ENCODE measurements at places on chromosomes 5 and 9.
A peak's percentile ranks its signal among the peaks of the same experiment; 100 is the strongest.

DNA sequence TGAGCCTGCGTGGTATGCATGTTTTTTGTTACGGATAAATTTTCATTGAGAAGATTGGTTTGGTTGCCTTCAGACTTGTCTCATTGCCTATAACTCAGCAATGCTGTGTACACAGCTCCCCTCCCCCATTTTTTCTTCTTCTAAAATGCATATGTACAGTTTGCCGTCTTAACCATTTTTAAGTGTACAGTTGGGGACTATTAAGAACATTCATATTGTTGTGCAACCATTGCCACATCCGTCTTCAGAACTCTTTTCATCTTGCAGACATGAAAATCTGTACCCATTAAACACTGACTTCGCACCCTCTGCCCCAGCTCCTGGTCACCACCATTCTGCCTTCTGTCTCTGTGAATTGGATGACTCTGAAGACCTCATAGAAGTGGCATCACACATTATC, 6.2 kb downstream of the EXOC3 start:
- no peak for DNase-seq

DNA sequence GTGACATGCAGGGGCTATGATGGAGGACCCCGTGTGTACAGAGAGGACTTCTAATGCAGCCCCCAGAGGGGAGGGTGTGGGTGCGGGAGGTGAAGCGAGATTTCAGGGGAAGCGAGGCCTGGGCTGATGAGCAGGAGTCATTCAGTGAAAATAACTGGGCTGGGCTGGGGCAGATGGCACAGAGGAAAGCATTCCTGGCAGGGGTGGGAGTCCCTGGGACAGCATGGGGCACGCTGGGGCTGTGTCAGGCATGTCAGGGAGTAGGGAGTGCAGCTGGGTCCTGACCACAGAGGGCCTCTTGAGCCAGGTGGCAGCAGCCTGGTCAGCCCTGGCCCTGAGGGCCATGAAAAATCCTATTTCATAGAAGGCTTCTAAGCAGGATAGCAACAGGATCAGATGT, 36.6 kb downstream of the COL15A1 start:
- no peak for DNase-seq

DNA sequence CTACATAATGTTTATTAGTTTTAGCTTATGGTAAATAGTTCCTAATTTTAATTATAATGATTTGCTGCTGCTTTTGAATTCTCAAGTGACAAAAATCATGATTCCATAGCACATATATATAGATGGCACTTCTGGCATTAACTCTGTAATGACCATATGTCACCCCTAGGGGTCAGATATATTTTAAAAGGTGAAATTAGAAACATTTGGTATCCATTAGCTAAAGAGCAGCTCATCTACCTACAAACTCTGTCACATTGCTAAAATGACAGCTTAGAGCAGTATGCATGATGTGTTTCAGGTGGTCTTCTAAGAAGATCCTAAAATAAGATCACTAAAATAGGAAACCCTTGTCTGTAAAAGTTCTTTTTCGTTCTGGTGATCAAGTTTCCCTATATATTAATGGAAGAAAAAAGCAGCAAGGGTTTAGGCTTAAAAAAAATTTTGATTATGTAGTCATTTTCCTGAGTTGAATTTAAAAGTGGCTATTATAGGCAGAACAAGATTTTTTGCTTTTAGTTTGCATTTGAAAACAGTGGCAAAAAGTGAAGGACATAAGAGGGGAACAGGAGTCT, 157.7 kb upstream of the POU5F2 start:
- DNase-seq: no peak

GRCh38 chr9:26811106-26811505, 81.5 kb downstream of the CAAP1 start:
- DNase-seq: no peak

- DNase-seq: no peak
Measured at GRCh38 chr9:10863476-10863875, 250.7 kb upstream of the PTPRD start.

GRCh38 chr9:120532475-120532874, 47.5 kb downstream of the CDK5RAP2 start:
- peak; percentile 8 for DNase-seq

Data from fibroblast of skin of abdomen (primary cell).